ENCODE measurements at places on chromosomes 4 and X. TPM values are rescaled to one million over a fixed set of nuclear protein-coding genes. Genes with fewer than 3 reads are reported as not detected.

EPGN gene
- total RNA-seq = 0.23 TPM

NEIL3 gene
- total RNA-seq = 34.6 TPM

MYOZ2 gene
- total RNA-seq = not detected

FANCB gene
- 10.9 TPM for total RNA-seq

GRCh38 chr4:125739760-125740159 lies 425.0 kb downstream of the FAT4 start:
- H3K36me3 ChIP-seq = no peaks in the 10 kb centered on the region
- H3K27ac ChIP-seq = no peak overlapping the region
- no peaks in the 10 kb centered on the region for H3K27me3 ChIP-seq
- no peaks in the 10 kb centered on the region for H3K4me1 ChIP-seq
- DNase-seq = no peak

DNA sequence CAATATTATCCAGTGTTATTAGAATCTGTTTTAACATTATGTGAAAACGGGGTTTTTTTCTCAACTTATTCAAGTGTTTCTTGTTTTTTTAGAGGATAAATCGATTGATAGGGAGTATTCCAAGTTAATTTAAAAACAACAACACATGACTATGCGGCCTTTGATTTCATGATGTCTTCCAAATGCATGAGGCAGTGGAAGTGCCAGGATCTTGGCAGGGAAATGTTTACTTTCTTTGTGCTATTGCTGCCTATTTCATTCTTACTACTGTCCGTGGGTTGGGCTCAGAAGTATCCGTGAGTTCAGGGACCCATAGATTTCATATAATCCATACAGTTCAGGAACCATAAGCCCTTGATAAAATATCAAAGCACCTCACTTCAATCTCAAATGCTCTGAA lies 64.6 kb downstream of the ABCG2 start:
- peaks cover 9% of the 10 kb centered on the region for H3K27me3 ChIP-seq
- no peaks in the 10 kb centered on the region for H3K36me3 ChIP-seq
- no peak overlapping the region for H3K4me3 ChIP-seq
- DNase-seq = no peak

DNA sequence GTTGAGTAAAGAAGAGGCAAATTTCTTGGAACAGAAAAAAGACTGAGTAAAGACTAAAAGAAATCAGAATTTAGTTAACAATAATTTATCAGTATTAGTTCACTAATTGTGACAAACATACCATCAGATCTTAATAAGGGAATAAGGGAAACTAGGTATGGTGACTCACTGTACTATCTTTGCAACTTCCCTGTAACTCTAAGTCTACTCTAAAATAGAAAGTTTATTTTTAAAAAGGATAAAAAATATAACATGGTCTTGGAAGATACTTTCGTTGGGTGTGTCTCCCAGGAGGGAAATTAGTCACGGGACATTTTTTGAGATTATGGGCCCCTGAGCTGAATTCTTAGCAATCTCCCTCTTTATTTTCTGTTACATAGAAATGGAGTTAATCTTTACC lies 97.3 kb downstream of the EMCN start:
- no peak overlapping the region for H3K4me3 ChIP-seq
- no peaks in the 10 kb centered on the region for H3K36me3 ChIP-seq
- no peak overlapping the region for H3K27ac ChIP-seq
- peaks cover 1% of the 10 kb centered on the region for H3K27me3 ChIP-seq

GRCh38 chr4:26736621-26737020 lies 124.0 kb upstream of the STIM2 start:
- H3K36me3 ChIP-seq = no peaks in the 10 kb centered on the region
- no peaks in the 10 kb centered on the region for H3K27me3 ChIP-seq
- no peaks in the 10 kb centered on the region for H3K4me1 ChIP-seq
- H3K27ac ChIP-seq = no peak overlapping the region
- H3K4me3 ChIP-seq = no peak overlapping the region

DNA sequence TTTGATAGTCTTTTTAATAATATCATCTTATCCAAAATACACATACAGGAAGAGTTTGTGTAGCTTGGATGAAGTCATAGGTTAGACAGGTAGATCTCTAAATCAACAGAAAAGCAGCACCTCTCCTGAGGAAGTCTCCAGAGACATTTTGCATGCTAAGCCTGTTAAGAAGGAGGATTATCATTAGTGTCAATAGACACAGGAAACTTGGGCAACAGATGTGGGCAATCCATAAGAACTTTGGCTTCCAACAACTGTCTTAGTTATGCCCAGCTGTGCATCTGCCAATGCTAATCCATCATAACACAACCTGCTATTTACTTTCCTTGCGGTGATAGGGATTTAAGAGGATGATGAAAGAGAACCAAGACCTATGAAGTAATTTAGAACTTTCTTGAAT lies 1052.6 kb downstream of the RPA4 start:
- no peak for DNase-seq
- no peaks in the 10 kb centered on the region for H3K36me3 ChIP-seq
- H3K27ac ChIP-seq = no peak overlapping the region
- no peaks in the 10 kb centered on the region for H3K27me3 ChIP-seq
- H3K4me3 ChIP-seq = no peak overlapping the region

DNA sequence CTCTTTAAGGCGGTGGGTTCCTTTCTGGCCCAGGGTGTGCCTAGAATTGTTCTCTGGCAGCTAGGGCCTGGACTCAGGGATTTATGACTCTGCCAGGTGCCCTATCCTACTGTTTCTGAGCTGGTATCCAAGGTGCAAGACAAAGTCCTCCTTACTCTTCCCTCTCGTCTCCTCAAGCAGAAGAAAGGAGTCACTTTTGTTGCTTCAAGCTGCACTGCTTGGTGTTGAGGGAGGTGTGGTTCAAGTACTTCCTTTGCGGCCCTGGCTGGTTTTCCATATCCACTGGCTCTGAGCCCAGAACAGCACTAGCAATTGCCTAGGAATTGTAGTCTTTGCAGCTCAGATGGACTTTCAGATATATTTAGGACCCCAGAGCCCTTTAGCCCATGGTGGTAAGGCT lies 39.3 kb downstream of the RTL3 start:
- no peak overlapping the region for H3K27ac ChIP-seq
- no peak overlapping the region for H3K4me3 ChIP-seq
- no peak for DNase-seq
- H3K27me3 ChIP-seq = no peaks in the 10 kb centered on the region

GRCh38 chrX:112669824-112670223 lies 9.9 kb downstream of the LHFPL1 start:
- no peaks in the 10 kb centered on the region for H3K4me1 ChIP-seq
- no peak for DNase-seq
- no peaks in the 10 kb centered on the region for H3K36me3 ChIP-seq
- no peaks in the 10 kb centered on the region for H3K27me3 ChIP-seq
- H3K4me3 ChIP-seq = no peak overlapping the region

- no peak for DNase-seq
- no peak overlapping the region for H3K27ac ChIP-seq
- H3K4me1 ChIP-seq = no peaks in the 10 kb centered on the region
- H3K27me3 ChIP-seq = no peaks in the 10 kb centered on the region
- no peak overlapping the region for H3K4me3 ChIP-seq
- H3K36me3 ChIP-seq = no peaks in the 10 kb centered on the region
These were observed 1238.3 kb downstream of the TECRL start for GRCh38 chr4:63170923-63171322.

- no peak overlapping the region for H3K4me3 ChIP-seq
- H3K27me3 ChIP-seq = no peaks in the 10 kb centered on the region
- H3K4me1 ChIP-seq = no peaks in the 10 kb centered on the region
- DNase-seq = no peak
- H3K36me3 ChIP-seq = no peaks in the 10 kb centered on the region
- H3K27ac ChIP-seq = no peak overlapping the region
These were observed 138.9 kb upstream of the MID1 start for GRCh38 chrX:10759141-10759799.

Measured in activated CD4-positive, alpha-beta T cell treated with anti-CD3 and anti-CD28 coated beads, Interleukin-2, amount 10 ng/mL, durations not matched to agents 7 days and 5 days (primary cell).